ENCODE measurements at places on chromosomes 2 and 18.

GRCh38 chr18:74264303-74265020, 27.3 kb downstream of the CYB5A start:
- DNase-seq = no peak

DNA sequence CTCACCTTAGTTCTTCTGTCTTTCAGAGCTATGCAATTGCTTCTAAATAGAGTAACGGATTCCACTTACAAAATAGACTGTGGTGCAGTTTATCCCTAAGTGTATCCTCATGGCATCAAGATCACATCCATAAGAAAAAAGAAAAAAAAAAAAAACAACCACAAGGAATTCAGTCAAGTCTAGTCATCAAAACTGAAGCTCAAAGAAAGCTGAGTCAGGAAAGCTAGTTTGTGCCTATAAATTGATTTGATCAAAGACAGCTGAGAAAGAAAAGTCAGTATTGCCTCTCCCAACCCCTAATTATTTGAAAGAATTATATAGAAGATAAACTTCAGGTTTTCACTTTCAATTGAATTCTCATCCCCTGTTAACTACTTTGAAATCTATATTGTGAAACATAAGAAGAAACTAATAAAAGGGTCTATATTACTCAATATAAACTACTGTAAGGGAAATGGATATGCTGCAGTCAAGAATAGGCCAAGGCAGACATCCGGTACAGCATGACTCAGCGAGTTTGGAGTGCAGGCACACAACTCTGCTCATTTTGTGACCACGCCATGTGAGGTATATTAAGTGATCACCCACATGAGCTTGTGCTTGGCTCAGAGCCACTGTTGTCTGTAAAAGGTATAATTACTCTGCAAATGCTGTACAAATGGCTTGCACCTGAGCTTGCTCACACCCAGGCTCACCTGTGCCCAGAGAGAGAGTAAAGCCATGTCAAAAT, 568.1 kb upstream of the CRIM1 start:
- no peak for DNase-seq

- no peak for DNase-seq
Observed at GRCh38 chr2:158393886-158394285, 62.7 kb downstream of the CCDC148 start.

GRCh38 chr2:189350540-189351209, 90.6 kb upstream of the WDR75 start:
- no peak for DNase-seq

DNA sequence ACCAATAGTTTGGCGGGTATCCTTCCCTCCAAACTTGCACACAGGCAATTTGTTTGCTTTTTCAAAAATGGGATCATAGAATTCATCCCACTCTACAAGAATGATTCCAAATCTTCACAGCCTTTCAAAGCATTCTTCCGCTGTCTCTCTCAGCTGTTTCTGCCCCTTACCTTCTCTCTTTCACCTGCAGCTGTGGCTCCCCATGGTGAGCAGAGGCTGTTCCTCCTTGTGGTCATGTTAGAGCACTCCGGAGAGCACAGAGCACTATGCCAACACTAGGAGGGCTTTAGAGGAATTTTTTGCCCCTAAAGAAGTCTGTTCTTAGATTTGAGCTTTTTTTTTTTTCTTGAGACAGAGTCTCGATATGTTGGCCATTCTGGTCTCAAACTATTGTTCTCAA, 30.4 kb downstream of the MTHFD2 start:
- DNase-seq = no peak

GRCh38 chr2:61214171-61214570, 52.2 kb downstream of the C2orf74 start:
- DNase-seq = no peak

DNA sequence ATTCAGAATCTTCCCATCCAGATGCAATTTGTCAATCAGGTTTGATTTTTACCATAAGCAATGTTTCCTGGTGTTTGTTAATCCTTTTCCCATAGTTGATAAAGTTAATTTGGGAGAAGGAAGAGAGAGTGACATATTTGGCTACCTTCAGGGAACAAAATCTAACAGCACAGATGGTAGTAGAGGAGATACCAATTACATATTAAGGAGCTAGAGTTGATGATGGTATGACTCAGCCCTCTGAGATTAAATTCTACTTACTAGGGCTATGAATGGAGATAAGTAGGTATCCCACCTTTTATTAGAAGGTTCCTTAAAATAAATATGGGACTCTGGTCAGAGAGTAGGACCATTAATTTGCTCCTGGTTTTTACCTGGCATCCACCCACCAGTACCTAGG, 139.7 kb downstream of the EHBP1 start:
- no peak for DNase-seq

DNA sequence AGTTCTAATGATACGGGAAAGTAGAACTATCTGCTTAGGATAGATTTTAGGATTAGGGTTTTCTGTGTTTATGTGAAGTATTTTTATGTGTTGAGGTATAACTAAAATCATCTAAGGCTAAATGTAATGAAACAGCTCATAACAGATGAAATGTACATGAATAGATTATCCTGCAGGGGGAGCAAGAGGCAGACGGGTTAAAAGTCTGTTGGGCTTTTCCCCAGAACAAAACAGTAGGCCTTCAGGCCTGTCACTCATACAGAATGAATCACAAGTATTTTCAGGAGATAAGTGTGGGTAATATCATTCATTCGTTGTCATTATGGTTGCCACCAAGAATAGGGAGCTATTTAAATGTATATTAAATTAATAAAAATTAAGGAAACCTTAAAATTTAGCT, 107.9 kb upstream of the IL1R2 start:
- peak; percentile 72 for DNase-seq
